ENCODE measurements at places on chromosomes 4 and X.

GRCh38 chrX:118115953-118116712, 477 bp downstream of the KLHL13 start:
- DNase-seq, result no peak

GRCh38 chrX:111597967-111598366, 83.0 kb upstream of the ALG13 start:
- DNase-seq, result no peak

DNA sequence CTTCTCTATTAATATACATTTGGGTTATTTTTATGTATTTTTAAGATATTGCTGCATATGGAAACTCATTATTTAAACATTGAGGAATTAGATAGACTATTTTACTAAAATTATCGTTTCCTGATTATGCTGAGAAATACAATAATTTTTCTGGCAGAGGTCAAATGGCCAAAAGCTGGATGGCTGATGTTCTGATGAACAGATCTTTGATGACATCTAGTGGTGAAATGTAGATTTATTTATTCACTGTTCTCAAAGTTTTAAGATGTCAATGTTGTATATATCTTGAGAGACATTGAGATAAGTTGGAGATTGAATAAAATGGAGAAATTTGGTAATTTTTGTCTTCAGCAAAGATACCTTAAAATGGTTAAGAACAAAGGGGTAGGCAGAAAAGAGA, 96.2 kb downstream of the UGT8 start:
- no peak for DNase-seq

- DNase-seq, result no peak
These were observed 40.1 kb downstream of the NUDT11 start for GRCh38 chrX:51456246-51456645.

DNA sequence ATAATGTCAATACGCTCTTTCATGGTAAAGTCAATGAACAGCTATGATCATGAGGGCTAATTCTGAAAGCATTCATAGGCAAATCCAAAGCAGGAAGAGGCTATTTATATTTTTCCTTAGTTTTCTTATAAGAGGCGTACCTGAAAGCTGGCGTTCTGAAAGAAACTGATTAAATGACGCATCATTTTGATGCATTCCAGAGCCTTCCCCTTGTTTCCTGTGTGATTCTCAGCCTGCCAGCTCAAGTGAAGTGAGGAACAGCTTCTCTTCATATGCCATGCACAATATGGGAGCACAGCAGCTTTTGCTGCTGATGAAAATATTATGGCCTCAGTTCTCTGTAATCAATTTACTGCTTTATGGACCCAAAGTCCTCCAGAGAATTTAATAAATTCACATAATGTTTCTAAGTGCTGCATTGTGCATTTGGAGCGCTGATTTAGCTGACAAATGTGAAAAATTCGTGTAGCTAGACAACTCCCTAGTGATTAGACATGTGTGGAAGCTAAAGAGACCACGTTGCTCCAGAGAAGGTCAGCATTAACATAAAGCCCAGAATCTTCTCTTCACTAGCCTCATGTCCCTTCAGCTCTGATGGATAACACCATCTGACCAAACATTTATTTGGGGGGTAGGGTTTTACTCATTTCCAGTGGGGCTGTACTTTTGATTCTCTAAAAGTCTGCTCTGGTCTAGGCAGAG, 110.8 kb downstream of the GPAT3 start:
- DNase-seq, result no peak

- no peak for DNase-seq
These were observed 298.5 kb downstream of the KCTD8 start for GRCh38 chr4:44150091-44150576.

- DNase-seq, result no peak
These were observed 139.3 kb downstream of the BMPR1B start for GRCh38 chr4:94897023-94897422.

DNA sequence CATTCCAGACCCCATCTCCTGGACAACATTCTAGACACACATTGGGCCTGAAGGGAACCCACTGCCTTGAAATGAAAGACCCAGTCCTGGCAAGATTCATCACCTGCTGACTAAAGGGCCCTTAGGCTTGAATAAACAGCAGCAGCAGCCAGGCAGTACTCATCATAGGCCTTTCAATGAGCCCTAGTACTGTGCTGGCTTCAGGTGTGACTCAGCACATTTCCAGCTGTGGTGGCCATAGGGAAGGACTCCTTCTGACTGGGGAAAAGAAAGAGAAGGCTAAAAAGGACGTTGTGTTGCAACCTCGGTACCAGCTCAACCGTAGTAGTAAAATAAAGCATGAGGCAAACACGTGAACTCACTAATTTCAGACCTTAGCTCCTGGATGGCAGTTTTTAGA, 344.0 kb downstream of the ACTRT1 start:
- no peak for DNase-seq

GRCh38 chr4:163565226-163566135, 71.0 kb downstream of the TMA16 start:
- DNase-seq, result no peak

DNA sequence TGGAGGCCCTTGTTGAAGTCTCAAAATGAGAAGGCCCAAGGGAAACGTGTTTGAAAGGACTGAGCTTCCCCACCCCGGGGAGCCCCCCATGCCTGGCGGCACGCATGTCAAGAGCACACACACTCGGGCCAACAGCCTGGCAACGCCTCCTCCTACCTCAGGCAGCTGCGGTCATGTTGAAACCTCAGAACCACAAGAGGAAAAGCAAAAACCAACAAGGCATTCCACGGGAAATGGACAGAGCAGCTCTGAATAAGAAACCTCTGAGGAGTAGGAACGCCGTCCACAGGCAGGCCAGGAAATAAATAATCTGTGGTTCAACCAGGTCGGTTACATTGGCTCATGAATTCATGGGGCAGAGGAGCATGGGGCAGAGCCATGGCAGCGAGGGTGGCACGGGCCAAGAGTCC, 95.7 kb upstream of the AFAP1 start:
- no peak for DNase-seq

- DNase-seq, result no peak
These were observed 193.5 kb downstream of the PDGFC start for GRCh38 chr4:156778093-156778492.

DNA sequence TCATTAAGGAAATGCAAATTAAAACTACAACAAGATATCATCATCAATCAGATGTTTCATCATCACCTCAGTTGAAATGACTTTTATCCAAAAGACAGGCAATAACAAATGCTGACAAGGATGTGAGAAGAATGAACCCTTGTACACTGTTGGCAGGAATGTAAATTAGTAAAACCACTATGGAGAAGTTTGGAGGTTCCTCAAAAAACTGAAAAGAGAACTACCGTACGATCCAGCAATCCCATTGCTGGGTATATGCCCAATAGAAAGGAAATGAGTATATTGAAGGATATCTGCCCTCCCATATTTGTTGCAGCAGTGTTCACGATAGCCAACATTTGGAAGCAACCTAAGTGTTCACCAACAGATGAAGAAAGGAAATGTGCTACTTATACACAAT, 50.6 kb upstream of the STARD8 start:
- DNase-seq, result no peak

GRCh38 chr4:121056066-121056465, 16.3 kb downstream of the NDNF start:
- DNase-seq, result no peak

- DNase-seq, result no peak
These were observed 210.9 kb downstream of the SLIT2 start for GRCh38 chr4:20462426-20463175.

- no peak for DNase-seq
These were observed 131.5 kb downstream of the QDPR start for GRCh38 chr4:17380347-17380746.

- DNase-seq, result peak; percentile 10
These were observed 78.8 kb upstream of the BCOR start for GRCh38 chrX:40176351-40177116.

DNA sequence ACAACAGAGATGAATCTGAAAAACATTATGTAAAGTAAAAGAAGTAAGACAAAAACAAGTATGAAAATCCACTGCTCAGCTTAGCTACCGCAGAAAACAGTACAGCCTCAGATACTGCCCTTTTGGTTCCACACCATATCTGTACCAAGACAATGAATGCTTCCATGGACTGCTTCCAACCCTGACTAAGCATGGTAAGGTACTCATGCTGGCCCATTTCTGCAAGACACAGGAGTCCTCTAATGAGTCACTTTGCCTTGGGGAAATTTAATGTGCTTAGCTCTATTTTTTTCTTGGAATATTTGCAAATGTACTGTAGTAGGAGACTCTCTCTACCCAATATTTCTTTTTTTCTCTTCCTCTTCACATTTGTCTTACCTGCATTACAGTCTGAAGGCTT, 931.7 kb upstream of the HS3ST1 start:
- DNase-seq, result no peak

- no peak for DNase-seq
These were observed 164.7 kb upstream of the SLC7A11 start for GRCh38 chr4:138406876-138407275.

DNA sequence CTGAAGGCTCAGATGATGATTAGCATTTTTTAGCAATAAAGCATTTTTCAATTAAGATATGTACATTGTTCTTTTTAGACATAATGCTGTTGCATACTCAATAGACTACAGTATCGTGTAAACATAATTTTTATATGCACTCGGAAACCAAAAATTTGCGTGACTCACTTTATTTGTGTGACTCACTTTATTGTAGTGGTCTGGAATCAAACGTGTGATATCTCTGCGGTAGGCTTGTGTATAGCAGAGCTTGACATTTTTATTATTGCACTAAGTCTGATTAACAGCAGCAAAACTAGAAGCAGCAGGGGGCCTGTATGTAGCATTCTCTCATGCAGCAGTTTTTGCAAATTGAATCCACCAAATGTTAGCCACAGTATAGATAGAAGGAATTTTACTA, 119.1 kb upstream of the PRDX4 start:
- DNase-seq, result no peak

DNA sequence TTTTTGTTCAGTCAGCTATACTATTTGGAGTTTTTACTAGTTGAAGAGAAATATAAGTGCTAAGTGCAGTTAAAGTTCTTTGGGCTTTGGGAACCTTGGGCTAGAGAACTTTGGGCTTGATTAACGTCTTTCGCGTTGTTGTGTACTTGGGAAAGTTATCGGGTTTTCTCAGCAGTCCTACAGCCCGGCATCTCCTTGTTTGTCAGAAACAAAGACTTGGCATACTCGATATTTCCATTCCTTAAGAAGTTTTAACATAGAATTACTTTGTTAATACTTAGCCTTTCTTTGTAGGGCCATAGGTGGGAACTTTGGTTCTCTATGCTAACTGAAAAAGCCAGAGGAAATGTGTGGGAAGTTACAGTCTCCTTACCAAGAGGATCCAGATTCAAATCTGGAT, 28.7 kb downstream of the RAPGEF2 start:
- no peak for DNase-seq

DNA sequence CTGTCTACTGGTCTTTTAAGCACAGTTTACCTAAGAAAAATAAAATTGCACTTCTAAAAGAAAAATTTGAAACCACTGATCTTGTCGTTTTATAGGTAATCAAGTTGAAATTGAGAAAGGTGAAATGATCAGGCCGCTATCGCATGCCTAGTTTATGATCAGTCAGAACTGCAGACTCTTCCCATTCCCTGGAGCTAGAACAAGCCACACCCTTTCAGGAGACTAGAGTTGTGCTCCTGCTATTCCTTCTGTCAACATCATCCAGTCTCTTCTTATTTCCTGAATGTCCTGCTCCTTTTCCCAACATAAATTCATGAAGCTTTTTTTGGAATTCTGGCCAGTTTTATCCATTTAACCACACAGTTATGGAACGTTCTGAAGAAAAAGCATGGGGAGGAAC, 135.1 kb downstream of the SLC7A11 start:
- no peak for DNase-seq

DNA sequence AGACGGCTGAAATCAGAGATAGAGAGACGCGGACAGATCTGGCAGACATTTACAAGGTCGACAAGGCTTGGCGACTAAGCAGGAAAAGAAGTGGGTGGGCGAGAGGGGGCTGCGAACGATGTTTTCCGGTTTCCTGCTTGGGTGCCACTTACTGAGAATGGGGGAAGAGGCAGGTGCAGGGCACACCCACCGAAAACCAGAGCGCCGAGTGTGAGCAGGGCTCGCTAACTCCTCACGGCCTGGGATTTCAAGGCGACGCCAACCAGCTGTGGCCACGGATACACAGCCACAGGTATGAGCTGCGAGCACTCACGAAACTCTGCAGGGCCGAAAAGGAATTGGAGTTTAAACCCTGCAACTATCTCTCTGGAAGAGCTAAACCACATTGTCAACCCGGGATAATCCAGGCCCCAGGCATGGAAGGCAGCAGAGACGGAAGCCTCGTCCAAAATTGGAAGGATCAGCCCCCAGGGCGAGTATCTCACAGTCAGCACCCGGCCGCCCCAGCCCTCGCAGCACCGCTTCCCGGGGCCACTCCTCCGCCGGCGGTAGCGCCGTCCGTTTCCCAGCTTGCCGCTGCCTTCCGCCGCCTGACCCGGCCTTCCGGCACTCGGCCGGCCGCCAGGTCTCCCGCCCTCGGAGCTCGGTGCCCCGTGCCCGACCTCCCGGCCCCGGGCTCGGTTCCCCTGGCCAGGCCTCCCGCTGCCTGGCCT, 778 bp downstream of the CASP3 start:
- DNase-seq, result peak; percentile 12

GRCh38 chr4:116272336-116272735, 813.0 kb downstream of the TRAM1L1 start:
- DNase-seq, result no peak

DNA sequence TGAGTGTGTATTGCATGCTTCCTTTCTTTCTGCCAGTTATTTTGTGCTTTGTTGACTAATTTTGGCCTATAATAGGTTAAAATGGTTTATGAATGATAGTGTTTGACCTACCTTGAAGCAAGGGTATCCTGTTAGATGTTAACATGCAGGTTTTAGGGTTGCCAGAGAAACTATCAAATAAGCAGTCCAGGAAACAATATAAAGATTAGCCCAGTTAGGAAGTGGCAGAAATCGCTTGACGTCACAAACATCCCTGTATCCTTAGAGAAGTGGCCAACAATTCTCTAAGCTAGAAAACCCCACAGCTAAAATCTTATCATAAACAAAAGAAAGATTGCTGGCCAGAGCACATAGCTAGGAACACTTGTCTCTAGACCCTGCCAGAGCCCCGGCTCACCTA, 3.8 kb downstream of the NAP1L5 start:
- no peak for DNase-seq

DNA sequence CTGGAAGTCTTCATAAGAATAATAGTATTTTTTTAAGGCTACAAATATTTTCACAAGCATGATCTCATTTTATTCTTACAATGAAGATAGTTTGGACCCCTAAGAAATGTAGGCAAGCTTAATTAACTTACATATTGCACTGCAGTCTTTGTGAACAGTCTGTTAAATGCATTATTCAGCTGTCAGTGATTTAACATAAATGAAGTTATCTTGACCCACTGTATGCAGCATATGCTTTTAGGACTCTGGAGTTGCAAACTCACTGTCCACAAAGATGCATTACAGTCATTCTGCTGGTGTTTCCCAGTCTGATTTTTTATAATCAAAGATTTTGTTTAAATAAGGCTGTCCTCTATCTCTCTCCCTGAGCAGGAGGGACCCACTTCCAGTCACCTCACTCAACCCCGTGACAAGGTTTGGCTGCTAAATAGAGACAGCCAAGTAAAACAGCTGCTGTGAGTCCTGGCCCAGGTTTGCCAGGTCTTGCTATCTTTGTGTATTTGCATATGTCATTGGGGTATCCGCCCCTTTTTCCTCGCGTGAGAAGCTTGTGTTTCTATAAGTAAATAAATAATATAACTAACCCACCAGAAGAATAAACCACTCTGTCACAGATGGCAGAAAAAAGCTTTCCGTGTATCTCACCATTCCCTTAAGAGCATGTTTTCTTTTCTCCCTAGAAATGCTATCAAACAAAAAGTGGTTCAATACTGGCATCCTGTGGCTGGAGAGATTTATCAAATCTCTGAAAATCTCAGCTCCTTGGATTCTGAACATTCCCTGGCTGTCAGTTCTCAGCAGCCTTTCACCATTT, 67.0 kb downstream of the SLC7A11 start:
- DNase-seq, result no peak
